ENCODE measurements at places on chromosomes 13 and 19.

DNA sequence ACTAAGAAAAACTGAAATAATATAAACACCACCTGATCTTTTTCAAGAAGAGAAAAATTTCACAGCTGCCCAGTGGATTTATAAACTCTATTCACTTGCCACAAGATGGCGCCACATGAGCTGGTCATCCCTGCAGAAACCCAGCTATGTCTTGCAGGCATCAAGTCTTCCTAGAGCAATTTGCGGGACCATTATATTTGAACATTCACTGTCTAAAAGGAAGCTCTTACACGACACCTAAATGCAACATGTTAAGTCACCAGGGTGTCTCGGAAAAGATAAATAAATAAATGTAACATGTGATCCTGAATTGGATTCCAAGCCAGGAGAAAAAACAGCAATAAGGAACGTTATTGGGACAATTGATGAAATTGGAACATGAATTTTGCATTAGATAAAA is 20.3 kb upstream of the AKT2 start:
- no peak for DNase-seq

DNA sequence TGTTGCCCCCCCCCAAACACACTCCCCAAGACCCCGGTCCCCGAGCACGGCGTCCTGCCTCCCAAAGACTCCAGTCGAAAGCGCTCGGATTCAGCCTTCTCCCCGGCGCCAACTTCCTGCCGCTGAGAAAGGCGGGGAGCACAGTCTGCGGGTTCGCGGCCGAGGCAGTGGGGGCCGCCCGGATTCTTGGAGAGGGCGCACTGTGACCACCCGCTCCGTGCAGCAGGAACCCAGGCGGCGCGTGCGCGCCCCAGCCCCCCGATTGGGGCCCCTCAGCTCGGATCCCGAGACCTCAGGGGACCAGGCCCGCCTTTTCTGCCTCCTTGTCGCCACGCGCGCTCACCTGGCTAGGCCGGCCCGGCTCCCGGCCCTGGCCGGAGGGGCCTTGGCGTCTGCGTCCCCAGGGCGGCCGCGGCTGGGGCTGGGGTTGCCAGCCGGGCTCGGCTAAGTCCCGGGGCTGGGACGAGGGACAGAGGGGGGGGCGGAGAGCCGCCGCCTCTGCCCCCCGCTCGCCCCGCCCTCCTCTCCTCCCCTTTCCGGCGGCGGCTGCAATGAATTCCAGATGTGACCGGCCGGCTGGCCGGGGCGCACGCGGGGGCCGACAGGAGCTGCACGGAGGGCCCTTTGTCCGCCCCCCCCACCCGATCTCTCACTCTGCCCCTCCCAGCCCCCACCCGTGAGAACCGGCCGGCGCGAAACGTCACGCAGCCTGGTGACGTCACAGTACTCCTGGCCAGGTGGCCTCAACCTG is at the start of gene S1PR2:
Gene S1PR2, minus strand, starts transcription at position 471 of the 751 bp plus-strand sequence. CDS start 6,426 bp downstream, outside the sequence.
- peak; percentile 5 for DNase-seq

DNA sequence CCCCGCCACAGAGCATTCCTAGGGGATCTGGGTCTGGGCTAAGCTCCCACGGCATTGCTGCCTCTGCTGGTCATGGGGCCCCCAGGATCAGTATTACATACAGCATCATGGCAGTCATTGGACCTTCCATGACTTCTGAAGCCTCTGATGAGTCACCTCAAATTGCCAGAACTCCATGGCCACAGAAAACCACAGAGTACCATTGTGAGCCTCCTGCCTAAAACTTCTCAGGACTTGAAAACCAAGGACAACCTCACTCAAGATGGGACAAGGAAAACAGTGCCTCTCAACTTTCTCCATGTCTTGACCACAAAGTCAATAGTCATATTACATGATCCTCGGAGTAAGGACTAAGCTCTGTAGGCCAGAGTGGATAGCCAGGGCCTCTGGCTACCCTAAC is 306.0 kb downstream of the GPC5 start:
- DNase-seq: no peak

- no peak for DNase-seq
These were observed at the start of gene MAST1 for GRCh38 chr19:12838182-12838885. TSS of gene MAST1 (plus strand) at chr19:12838515. CDS start at chr19:12838573, 58 bp downstream.

- DNase-seq: no peak
These were observed 180.7 kb downstream of the SLITRK6 start for GRCh38 chr13:85618521-85618920.

- DNase-seq: no peak
These were observed 29.9 kb upstream of the RNF113B start for GRCh38 chr13:98206946-98207345.

- DNase-seq: no peak
These were observed at the start of gene ZNF135 for GRCh38 chr19:58059003-58059670. TSS of gene ZNF135 (plus strand) at chr19:58059282. CDS start at chr19:58060003, 721 bp downstream.

- DNase-seq: no peak
These were observed 111.7 kb downstream of the SHISA2 start for GRCh38 chr13:25939961-25940687.

- DNase-seq: no peak
These were observed 502 bp downstream of the NECTIN2 start for GRCh38 chr19:44846455-44847143.

DNA sequence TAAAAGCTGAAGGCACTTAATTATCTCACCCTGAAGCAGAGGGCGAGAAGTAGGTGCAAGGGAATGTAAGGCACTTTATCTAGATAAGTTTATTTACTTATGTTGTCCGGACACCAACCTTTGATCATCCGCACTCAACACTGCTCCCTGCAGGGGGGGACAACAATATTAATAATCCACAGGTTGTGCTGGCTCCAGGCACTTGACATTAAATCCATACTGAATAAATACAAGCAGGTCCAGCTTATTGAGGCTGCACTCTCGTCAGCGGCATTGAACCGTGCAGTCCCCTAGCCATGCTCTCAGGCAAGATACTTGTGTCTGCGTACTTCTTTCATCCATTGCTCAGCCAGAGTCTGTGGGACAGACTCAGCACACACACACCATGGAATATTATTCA is 374.5 kb upstream of the NBEA start:
- no peak for DNase-seq

DNA sequence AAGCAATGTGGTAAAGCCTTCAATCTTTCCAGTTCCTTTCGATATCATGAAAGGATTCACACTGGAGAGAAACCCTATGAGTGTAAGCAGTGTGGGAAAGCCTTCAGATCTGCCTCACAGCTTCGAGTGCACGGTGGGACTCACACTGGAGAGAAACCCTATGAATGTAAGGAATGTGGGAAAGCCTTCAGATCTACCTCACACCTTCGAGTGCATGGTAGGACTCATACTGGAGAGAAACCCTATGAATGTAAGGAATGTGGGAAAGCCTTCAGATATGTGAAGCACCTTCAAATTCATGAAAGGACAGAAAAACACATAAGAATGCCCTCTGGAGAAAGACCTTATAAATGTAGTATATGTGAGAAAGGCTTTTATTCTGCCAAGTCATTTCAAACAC is 15.6 kb upstream of the ZNF763 start:
- no peak for DNase-seq

DNA sequence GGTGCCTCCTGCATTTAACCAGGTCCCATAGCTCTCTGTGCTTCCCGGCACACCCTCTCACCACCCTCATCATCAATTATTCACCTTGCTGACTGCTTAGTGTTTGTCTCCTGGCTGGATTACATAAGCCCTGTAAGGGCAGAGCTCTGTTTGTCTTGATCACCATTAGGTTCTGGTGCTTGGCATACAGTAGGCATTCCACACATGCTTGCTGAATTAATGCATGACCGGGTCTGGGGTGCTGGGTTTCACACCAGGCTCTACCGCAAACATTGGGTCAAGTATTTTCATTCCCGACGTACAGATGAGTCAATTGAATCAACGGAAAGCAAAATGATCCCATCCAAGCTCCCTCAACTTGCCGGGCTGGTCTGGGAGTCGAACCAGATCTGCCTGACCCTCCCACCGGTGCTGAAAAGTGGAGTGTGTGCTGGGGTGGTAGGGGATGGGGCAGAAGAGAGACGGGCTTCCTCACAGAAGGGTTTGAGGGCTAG is 28.5 kb downstream of the VAV1 start:
- no peak for DNase-seq

GRCh38 chr19:16325161-16325527 is 518 bp downstream of the KLF2 start:
- no peak for DNase-seq

GRCh38 chr19:8544168-8544567 is 30.2 kb upstream of the ZNF414 start:
- DNase-seq: no peak

DNA sequence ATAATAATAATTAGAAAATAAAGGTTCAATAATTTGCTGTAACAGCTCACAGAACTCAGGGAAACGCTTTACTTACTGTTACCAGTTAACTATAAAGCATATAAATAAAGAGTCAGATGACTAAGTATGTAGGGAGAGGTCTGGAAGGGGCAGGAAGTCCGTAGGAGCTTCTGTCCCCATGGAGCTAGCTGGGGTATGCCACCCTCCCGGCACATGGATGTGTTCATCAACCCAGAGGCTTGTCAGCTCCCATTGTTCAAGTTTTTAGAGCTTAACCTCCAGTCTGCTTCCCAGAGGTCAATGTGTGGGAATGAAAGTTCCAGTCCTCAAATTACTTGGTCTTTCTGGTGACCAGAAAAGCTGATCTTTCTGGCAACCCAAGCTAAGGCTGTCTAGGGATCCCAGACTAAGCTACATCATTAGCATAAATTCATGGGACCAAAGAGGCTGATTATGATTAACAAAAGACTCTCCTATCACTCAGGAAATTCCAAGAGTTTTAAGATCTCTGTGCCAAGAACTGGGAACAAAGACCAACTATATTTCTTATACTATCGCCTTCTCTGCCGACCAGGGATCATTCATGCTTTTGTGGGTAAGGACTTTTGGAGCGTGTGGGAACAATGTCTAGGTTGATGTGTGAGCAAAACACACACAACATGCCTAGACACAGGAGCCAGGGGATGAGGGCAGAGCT is 31.7 kb upstream of the ZNF507 start:
- no peak for DNase-seq

DNA sequence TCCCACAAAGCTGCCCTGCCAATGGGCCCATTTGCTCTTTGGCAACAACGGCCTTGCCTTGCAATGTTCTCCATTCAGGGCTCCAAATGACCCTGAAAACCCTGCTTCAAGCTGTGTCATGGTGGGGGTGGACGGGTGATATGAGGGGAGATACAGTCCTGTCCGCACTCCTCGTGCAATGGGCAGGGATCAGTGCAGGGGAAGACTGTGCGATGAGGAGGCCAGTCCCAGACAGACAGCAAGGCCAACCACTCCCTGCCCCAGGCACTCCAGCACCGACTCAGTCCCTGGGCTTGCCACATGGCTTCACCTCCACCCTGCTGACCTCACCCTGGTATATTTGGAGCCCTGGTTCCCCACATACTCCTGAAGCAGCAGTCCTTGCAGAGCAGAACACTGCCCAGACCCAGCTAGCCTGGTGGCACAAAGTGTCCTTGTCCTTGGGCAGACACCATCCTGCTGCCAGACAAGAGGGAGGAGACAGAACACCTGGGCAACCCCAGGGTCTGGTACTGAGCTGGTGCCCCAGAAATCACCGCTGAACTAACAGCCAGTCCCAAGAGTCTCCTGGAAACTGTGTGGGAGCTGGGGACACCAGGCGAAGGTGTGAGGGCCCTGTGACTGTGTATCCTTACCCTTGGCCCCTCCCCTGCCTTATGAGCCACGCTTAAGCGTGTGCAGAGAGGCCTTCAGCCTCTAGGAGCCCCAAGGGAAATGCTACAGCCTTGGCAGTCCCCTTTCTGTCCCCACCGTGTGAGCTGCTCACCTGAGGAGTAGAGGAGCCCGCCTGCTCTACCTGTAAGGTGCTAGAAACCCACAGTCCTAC is 9.1 kb upstream of the SLC35E1 start:
- DNase-seq: no peak

GRCh38 chr13:101655435-101655834 is 203.0 kb downstream of the ITGBL1 start:
- DNase-seq: no peak

- DNase-seq: no peak
These were observed 3.8 kb upstream of the KMT2B start for GRCh38 chr19:35713904-35714495.

- no peak for DNase-seq
These were observed 106.4 kb downstream of the ATP8A2 start for GRCh38 chr13:25478186-25478585.

DNA sequence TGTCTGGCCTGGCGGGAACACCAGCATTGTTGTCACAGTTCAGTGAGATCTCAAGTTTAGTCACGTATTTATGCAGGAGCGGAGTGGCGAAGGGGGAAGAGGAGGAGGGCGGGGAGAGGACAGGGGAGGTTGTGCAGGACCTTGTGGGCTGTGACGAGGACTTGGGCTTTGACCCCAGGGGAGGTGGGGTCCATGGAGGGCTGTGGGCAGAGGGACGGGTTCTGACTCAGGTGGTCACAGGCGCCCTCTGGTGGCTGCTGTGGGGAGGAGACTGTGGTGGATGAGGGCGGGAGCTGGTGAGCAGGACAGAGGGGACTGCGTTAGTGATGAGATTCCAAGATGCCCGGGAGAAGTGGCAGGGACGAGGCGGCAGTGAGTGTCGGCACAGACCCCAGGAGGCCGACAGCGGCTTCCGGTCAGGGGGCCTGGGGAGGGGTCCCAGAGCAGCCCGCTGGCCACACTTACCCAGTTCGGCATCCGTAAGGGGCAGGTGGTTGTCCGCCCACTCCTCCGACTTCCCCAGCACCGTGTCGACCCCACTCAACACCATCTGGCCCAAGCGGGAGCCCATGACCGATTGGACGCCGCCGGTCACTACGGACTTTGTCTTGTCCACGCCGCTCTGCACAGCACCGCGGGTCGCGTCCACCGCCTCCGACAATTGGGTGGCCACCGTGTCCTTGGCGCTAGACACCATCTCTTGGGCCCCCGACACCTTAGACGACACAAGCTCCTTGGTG is 15.7 kb downstream of the PLIN3 start:
- DNase-seq: no peak

GRCh38 chr13:54185101-54185500 is 1156.5 kb downstream of the OLFM4 start:
- no peak for DNase-seq

- DNase-seq: no peak
These were observed at the start of gene BEST2 for GRCh38 chr19:12751635-12752034. TSS of gene BEST2 (plus strand) at chr19:12751791. CDS start at chr19:12752593, 802 bp downstream.

- no peak for DNase-seq
These were observed at the start of gene DIRAS1 for GRCh38 chr19:2720777-2721569. TSS of gene DIRAS1 (minus strand) at chr19:2721372. CDS start at chr19:2717806, 3,566 bp downstream.

DNA sequence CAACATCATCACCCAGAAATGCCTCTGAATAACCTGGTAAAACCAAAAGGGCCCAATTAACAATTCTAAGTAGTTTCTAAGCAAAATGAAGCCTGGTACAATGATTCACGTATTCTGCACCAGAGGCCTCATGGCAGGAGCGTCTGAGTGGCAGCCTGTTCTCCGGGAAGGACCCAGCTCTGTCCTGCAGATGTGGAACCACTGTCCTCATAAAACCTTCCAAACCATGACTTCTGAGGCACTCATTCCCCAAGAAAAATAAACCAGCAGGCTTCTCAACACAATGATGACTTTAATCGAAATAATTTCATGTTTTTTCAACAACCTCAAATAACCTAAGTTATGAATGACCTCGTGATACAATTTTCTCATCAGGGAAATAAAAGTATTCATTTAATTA is 89.9 kb downstream of the STK24 start:
- no peak for DNase-seq
